ENCODE measurements at places on chromosomes 2 and 18.

GRCh38 chr18:54358495-54359040, 862 bp downstream of the C18orf54 start:
- no peak for DNase-seq

DNA sequence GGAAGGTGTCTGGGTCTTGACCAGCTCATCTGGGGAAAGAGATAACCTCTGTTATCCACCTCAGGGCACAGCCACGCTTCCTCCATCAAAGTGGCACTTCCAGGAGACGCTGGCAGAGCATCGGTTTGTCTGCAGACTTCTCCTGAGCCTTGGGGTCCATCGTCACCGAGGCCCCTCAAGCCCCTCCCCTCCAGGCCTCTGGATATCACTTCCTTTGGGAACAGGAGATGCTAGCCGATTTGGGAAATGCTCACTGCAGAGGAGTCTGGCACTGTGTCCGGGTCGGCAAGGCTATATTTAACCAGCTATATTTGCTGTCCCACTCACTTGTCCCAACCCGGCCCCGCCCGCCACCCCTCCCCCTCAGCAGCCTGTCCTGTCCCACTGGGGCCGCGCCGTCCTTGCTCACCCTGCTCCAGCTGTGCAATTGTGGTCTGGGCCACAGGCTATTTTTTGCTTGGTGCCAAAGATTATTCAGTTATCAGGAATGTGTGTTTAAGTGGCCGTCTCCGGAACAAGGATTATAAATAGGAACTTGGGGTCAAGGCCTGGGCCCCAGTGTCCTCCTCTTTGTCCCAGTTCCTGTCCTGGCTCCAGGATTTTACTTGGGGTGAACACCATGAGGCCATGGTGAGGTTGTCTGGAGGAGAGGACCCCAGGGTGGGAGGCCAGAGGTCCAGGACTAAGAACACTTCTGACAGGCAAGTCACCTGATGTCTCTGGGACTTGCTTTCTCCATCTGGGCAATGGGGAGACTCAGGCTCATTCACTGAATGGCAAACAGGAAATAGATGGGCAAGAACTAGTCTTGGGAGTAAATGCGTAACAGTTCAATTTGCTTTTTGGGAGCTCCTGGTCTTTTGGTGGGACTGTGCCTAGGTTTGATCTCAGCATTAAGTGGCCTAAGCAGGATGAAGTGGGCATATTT, 263.6 kb downstream of the DYSF start:
- no peak for DNase-seq

DNA sequence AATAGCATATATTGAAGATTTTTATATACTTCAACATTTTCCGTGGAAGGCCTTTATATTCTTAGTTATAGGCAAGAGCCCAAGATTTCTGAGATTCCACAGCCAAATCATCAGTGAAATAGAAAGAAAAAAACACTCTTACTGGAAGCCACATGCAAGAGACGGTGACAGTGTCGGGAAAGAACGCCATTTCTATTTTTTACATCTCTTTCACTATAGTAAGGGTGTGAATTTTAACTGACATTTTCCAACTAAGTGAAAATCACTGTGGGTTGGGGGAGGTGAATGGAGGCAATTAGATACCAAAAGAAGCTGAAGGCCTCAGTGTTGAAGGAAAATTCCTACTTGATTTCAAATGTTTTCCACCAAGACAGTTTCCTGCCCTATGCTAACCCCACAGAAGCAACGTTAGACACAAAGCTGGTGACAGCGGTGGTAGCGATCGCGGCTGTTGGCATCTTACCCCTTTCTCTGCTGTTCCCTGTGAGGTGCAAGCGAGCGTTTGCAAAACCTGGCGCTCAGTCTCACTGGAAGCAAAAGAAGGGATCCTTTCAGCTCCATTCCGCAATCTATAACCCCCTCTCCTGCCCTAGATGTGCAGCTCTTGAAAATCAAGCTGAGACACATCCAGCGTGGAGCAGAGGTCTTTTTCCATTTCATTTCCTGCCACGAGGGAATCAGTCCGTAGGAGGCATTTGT, 20.0 kb downstream of the ID2 start:
- no peak for DNase-seq

DNA sequence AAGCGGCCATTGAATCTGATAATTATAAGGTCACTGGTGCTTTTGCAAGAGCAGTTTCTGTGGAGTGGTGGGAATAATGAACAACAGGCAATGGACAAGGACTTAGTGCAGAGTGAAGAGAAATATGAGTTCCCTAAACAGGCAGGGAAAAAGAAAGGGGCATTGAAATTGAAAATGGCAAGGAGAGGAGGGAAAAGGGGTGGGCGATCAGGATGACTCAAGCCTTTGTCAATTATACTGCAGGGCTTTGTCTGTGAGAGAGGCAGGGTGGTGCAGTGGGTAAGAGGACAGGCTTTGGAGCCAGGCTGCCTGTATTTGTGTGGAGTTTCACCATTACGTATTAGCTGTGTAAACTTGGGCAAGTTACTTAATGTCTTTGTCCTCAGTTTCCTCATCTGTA, 29.5 kb upstream of the PAIP2B start:
- DNase-seq = no peak

DNA sequence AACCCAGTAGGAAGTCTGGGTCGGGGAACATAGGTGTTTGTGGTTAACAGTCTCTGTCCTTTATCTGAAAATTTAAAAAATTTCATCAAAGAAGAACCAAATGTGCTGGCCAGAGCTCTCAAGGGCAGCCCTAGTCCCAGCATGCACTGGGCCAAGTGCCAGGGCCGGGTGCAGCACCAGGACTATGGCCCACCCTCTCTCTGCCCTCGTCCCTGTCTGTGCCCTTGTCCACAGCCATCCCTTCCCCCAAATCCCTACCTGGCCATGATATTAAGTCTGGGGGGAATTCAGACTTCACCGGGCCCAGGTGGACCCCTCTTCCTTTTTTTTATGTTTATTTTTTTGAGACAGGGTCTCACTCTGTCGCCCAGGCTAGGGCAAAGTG, 14.4 kb upstream of the ZFP36L2 start:
- DNase-seq = no peak

GRCh38 chr2:109187711-109188495, 58.9 kb downstream of the SH3RF3 start:
- DNase-seq = no peak

GRCh38 chr18:11105463-11105862, 43.9 kb downstream of the PIEZO2 start:
- no peak for DNase-seq

GRCh38 chr2:70992945-70993853, 1.5 kb downstream of the TEX261 start:
- no peak for DNase-seq

GRCh38 chr2:37766106-37766505, 94.7 kb upstream of the CDC42EP3 start:
- DNase-seq = no peak

DNA sequence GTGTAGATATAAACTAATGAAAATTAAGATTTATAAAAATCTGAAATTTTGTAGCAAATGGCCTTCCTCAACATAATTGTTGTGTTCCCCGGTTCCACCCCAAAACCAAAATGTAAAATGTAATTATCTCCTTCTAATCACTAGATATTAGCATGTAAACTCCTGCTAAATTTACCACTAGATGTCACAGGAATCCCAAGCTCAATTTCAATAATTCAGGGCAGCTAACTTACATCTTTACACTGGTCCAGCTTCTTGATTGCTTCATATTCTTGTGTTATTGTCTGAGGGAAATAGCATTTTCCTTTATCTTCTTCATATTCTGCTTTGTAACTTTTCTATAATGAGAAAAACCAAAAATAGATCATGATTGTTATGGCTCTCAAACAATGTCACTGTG, 42.6 kb downstream of the NEB start:
- no peak for DNase-seq

GRCh38 chr2:236899950-236900640, 185.6 kb upstream of the COPS8 start:
- DNase-seq = no peak

GRCh38 chr18:75016025-75016717, 192.8 kb downstream of the PTGR3 start:
- DNase-seq = no peak

DNA sequence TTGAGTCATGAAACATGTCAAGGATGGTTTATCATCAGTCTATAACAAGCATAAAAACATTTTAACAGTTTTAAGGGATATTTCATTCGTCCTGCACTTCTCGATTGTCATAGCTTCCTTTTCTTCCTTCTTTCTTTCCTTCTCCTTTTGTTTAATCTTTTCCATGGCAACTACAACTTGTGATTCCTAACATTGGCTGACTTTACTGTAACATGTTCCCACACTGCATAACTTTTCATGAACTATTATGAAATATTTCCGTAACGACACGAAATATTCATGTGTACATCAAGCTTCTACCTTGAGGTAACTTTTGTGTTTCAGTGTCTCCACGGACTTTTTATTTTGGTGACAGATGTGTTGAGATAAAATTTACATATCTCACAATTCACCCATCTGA, 134.4 kb downstream of the ACTR3 start:
- no peak for DNase-seq

DNA sequence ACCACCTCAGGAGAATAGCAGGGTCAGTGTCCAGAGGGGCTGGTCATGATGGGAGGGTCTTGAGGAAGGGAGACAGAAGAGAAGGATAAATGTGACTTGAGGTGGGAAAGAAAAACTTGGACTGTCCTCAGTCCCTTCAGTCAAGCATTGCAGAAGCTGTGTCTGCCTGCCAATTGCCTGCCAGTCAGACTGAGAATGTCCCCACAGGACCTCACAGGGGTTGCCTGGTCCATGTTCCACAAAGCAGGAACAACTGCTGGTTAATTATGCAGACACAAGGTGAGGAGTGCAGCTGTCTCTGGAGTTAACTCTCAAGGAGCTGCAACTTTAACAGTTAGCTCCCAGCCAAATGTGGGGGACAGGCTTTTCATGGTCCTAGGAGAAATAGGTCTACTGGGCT, 75.7 kb downstream of the TRIM43 start:
- no peak for DNase-seq

DNA sequence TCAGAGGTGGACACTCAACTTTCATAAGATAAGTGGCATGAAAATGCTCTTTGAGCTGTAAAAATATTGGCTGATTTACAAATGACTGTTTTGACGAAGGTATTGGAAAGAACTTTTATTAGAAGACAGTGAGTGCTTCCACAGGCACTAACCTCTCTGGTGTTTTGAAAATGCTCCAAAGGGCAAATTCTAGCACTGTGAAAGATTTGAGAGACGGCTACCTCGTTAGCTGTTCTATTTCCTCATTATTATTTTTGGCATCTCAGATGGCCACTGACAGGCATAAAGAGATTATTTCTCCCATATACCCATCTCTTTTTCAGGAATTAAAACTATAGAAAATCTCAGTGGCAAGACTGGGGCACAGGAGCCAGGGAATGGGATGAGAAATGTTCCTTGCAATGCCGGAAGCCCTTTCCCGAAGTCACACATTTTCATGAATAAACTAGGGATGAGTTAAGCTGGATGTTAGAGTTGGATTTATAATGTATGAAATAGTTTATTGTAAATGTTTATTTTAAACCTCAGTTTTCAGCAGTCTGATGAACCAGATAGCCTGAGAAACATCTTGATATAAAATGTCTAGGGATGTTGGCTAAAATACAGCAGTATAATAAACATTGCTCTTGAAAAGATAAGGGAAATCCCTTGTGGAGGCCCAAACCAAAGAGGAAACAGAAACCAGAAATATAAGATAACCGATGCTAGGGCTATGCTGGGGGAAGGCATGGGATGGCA, 175.7 kb downstream of the ASB1 start:
- DNase-seq = no peak

DNA sequence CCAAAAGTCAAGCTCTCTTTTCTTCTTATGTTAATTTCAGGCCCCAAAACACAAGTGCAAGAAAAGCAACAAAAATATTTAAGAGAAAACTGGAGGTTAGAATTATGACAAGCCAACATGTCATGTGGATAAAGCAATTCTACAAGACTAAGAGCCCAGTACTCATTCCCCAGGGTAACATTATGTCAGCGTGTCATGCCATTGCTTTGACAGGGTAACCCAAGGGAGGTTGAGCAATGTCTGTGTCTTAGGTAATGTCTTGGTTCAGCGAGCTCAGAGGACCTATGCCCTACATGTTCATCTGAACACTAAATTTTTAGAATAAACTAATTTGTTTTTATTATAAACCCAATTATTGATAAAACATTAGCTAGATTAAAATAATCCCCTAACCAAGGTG, 173.2 kb upstream of the ZNF804A start:
- DNase-seq = no peak

GRCh38 chr2:239143858-239144712, 256.7 kb downstream of the HDAC4 start:
- no peak for DNase-seq

- DNase-seq = no peak
These were observed 101.3 kb downstream of the NCK2 start for GRCh38 chr2:105845976-105846375.

- no peak for DNase-seq
These were observed 1.1 kb downstream of the IL1F10 start for GRCh38 chr2:113068706-113069485.

DNA sequence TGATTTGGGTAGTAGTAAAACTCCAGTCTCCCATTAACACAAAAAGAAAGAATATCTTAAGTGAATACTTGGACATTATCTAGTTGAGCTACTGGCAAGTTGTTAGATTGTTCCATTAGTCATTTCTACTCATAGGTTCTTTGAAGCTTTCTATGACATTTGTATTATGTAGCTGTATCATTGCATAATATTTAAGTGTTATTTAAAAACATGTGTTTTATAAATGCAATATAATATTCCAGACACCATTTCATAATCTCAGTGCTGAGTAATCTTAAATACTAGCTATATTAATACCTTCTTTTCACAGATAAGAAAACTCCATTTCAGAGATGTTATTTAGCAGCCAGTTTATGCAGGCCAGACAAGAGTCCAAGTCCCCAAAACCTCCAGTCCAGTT, 271.9 kb downstream of the NCKAP5 start:
- DNase-seq = no peak

GRCh38 chr2:58680755-58681310, 439.7 kb upstream of the FANCL start:
- no peak for DNase-seq

DNA sequence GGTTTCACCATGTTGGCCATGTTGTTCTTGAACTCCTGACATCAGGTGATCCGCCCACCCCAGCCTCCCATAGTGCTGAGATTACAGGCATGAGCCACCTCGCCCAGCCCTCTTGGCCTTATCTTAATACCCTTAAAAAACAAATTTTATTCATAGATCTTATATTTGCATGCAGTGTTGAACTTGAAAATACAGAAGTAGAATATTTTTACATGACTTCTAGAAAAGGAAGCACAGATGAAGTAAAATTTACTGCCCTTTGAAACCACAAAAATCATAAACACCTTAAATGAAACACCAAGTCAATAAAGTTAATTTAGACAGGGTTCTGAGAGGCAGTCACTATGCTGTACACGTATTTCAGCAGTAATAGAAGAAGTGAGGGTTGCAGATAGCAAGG, 145.7 kb downstream of the CERS6 start:
- DNase-seq = no peak

GRCh38 chr2:135151615-135152014, 99.5 kb downstream of the RAB3GAP1 start:
- no peak for DNase-seq

All from mesothelial cell of epicardium (in vitro differentiated cells).